Activated naive CD4-positive, alpha-beta T cell (primary cell): ENCODE measurements at places on chromosomes 1 and 21.

DNA sequence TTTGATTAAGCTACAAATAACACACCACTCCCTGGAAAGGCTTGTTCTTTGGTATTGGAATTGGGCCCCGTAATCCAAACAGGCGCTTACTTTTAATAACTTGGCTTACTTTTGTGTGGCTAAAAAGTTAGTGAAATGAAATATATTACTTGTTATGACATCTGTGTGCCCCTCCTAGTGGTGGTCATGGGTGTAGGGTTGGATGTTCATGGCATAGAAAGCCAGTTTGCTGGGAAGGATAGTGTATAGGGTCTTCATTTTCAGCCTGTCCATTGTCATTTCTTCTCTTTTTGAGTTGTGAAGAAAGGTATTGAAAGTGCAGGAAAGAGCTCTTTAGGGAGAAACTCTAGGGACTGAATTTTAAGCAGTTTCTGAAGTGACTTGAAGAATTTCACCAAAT is 5.9 kb downstream of the CDC14A start:
- no peak for DNase-seq

DNA sequence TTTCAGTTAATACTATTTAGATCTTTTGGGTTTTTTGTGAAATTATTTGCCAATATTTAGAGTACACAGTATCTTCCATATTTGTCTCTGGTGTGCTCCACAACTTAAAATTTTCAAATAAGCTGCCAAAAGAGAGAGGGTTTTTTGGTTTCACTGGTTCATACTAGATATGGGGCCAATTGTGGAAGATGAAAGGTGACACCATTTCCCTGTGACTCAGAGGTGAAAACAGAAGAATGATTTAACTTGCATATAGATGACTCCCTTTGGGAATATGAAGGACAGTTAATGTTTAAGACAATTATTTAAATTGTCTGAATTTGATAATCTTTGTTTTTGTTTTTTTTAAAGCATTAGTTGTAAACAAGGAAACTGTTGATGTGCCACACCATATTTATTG is 37.5 kb downstream of the IVNS1ABP start:
- no peak for DNase-seq

DNA sequence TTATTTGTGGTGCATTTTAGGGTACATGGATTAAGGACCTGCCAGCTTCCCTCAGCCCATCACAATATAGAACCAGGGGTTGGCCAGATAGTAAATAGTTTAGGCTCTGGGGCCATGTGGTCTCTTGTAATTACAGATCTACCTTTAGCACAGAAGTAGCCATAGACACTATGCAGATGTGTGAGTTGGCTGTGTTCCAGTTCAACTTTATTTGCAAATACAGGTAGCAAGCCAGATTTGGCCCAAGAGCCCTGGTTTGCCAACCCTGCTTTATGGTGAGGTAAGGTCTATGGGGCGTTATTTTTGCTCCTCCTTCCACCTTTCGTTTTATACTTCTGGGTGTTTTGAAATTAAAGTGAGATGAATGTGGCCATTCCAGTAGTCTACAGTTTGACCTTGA is 48.7 kb downstream of the MRPS6 start:
- DNase-seq: no peak

- no peak for DNase-seq
These were observed 1.3 kb downstream of the EXO1 start for GRCh38 chr1:241849345-241849695.

DNA sequence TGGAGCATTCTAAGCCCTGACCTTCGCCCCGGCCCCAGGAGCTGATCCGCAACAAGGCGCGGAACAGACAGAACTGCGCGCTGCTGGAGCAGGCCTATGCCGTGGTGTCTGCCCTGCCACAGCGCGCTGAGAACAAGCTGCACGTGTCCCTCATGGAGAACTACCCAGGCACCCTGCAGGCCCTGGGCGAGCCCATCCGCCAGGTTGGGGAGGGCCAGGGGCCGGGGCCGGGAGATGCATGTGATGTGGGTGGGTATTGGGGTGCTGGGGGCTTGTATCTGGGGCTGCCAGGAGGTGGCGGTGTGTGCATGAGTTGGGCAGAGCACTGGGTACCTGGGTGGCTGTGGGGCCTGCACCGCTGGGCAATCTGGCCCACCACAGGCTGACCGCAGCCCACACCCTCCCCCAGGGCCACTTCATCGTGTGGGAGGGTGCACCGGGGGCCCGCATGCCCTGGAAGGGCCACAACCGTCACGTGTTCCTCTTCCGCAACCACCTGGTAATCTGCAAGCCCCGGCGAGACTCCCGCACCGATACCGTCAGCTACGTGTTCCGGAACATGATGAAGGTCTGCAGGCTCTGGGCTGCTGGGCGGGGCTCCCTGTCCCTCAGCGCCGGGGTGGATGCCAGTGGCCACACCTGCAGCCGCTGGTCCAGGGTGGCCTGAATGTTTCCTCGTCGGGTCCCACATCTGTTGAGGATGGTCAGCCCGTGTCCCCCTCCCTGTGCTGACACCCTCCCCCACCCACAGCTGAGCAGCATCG is 65.8 kb downstream of the TRIM11 start:
- DNase-seq: no peak

GRCh38 chr1:197156692-197157091 is 10.2 kb upstream of the ASPM start:
- no peak for DNase-seq

DNA sequence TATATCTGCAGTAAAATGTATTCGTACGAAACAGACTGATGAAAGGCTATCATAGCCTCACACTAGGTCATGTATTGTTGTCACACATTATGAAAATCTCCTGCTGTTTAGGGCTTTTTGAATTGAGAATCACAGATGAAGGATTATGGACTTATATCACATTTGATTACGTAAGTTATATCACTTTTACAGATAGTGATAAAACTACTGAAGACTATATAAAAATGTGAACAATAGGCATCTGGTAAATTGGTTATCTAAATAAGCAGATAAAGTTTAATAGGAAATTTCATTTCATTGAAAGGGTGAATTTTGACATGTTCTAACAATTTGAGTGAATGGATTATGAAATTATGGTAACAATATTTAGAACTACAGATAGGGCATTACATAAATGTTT is 20.0 kb downstream of the LAMC1 start:
- DNase-seq: no peak

- no peak for DNase-seq
These were observed 137.9 kb downstream of the DENND1B start for GRCh38 chr1:197637406-197637805.

DNA sequence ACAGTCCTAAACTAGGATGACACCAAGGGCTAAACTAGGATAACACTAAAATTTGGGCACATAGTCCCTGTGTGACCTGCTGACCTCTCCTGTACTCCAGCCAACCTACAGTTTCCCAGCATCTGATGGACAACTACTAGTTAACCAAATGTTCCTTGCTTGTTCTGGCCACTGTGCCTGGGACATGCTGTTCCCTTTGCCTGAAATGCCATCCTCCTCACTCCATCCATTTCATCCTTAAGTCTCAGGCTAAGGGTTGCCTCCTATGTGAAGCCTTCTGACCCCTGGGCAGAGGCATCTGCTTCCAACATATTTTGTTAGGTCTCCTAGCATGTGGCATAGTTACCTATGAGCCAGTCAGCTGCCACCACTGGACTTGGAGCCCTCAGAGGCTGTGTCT is 204.9 kb upstream of the JUN start:
- no peak for DNase-seq

GRCh38 chr1:207300970-207301369 is 20.5 kb upstream of the CD55 start:
- DNase-seq: no peak

DNA sequence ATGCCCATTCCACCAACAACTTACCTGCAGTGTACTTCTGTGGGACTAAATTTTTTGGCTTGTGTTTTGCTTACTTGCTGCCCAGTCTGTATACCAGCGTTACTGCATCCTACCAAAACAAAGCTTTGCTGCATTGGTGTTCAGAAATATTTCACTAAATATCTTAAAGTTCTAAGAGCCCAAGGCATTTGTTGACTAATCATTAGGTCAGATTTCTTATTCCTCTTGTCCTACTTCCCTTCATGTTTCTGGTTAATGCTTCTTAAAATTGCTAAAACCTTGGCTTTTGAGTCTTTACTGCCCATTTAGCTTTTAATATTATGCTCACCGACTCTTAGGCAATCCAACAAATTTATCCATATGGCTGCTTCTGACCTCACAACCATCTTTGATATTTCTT is 161.8 kb downstream of the DPYD start:
- DNase-seq: no peak

DNA sequence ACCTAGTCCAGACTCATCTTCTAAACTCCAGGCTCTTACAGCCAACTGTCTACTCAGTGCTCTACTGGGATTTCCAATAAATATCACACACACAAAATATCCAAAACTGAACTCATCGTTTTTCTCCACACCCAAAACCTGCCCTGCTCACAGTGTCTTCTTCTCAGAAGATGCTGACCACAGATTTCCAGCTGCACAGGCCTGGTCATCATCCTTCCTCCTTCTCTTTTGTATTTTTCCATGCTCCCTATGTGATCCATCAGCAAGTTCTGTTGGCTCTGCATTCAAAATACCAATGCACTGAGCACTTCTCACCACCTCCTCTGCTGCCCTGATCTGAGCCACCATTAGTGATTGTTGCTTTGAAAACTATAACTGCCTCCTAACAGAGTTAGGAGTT is 159.5 kb upstream of the KAZN start:
- no peak for DNase-seq

DNA sequence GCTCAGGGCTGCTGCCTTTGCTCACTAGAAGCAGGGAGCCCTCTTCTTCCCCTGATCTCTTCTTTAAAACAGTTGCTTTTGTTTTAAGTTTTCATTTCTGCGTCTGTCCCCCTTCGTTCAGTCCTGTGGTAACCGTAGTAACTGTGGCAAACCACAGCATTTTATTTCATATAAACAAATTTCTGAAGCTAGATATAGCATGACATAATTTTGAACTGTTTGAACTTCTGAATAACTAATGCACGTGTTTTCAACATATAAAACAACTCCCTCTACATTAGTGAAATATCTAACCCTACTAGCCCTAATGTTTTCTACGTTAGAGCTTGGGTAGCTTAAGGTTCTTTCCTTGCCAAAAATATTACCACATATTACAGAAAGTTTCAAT is 104.6 kb downstream of the DISP1 start:
- DNase-seq: no peak

DNA sequence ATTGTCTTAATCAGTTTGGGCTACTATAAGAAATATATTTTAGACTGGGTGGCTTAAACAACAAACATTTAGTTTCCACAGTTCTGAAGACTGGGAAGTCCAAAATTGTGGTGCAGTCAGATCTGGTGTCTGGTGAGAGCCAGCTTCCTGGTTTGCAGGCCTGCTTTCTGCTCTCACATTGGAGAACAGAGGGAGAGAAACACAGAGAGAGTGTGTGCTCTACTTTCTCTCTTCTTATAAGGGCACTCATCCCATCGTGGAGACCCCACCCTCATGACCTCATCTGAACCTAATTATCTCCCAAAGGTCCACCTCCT is 4.1 kb downstream of the LEPR start:
- no peak for DNase-seq

- no peak for DNase-seq
These were observed 278.8 kb upstream of the PLXNA2 start for GRCh38 chr1:208523007-208523406.

GRCh38 chr1:227765261-227766014 is 30.2 kb downstream of the SNAP47 start:
- DNase-seq: no peak

DNA sequence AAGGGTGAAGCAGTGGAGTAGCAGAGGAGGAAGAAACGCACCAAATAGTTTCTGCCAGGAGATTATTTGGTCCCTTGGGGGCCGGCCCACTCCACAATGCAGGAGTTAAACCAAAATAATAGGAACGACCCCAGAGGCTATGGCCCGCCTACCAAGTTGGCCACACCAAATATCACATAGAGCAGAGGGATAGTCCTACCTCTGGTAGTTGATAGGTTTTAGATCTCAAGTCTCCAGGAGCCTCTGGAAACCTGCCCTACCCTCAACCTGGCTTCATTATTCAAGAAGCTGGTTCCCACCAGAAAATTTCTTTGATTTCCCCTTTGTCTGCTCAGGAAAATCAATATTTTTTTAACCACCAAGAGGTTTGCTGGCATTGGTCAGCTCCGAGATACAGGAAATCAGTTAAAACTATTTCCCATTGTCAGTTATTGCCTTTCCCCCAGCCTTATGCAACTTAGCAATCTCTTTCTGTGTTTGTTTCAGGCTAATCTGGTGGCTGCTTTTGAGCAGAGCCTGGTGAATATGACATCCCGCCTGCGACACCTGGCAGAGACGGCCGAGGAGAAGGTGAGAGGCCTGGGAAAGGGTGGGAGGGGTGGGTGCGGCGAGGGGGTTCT is 35.5 kb upstream of the IPO9 start:
- DNase-seq: no peak

GRCh38 chr1:14538335-14538734 is 60.1 kb upstream of the KAZN start:
- DNase-seq: no peak

DNA sequence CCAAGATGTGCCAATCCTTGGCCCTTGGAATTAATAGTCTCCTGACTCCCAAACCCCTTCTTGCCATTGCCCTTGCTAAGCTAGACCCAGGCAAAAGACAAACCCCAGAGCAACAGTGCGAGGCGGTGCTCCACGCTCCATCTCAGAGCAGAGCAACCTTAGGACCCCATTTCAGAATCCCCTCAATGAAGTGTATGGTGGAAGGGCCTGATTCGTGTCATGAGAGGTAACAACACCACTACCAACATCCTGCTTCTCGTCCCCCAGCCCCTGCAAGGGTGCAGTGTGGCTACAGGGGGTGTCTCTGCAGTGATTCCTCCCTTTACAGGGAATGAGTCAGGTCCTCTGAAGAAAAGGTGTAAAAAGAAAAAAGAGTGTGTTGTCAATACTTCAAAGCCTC is 103.9 kb upstream of the IRF2BP2 start:
- DNase-seq: no peak

DNA sequence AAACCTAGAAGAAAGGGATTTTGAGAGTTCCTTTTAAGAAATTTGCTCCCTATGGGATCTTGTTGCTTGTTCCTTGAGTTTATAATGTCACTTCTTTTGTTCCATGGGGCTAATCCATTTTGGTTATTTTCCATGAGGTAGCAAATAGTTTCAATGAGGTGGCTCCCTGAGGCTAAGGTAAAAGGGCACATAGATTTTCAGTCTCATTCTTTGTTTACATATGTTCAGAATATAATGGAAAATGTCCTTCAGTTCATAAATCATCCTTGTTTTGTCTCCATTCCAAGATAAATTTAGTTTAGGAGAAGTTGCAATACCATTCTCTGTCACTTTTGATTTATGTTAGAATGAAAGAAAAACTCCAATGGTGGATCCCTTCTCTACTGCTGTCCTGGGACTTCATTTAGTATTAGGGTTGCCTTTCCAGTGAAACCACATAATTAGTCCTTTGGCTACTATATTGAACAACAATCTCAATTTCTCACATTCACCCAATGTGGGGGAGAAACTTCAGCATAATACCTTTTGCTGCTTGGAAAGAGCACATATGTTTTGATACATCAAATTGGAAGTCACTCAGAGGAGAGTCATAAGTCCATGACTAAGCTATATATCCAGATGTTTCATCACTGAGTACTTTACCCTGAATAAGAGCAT is 80.9 kb upstream of the ADAMTS5 start:
- no peak for DNase-seq

GRCh38 chr1:178502330-178502714 is 5.6 kb upstream of the CLEC20A start:
- DNase-seq: no peak

- DNase-seq: no peak
These were observed 912 bp upstream of the PKNOX1 start for GRCh38 chr21:42973309-42973990.

- no peak for DNase-seq
These were observed 21.8 kb upstream of the POU3F1 start for GRCh38 chr1:38068220-38068979.
